ENCODE measurements at places on chromosomes 3 and 15. TPM values are rescaled to one million over a fixed set of nuclear protein-coding genes. Genes with fewer than 3 reads are reported as not detected.
A peak's percentile ranks its signal among the peaks of the same experiment; 100 is the strongest.

Gene GPR87
- not detected for total RNA-seq

Gene TMC3
- total RNA-seq = not detected

Gene TMCO5A
- not detected for total RNA-seq

Gene SLC2A2
- total RNA-seq = not detected

Gene ALDH1L1
- not detected for total RNA-seq

Gene STRIT1
- not detected for total RNA-seq

Gene TGFBR2
- 103 TPM for total RNA-seq

Gene ERICH6
- 0.24 TPM for total RNA-seq

Gene NR1I2
- total RNA-seq = 0.62 TPM

Gene GOLGA6B
- total RNA-seq = 0.70 TPM

Gene NPTN
- total RNA-seq = 40.2 TPM

GRCh38 chr3:128584412-128585020 lies 66.1 kb downstream of the RPN1 start:
- H3K4me3 ChIP-seq = no peak overlapping the region
- H3K27ac ChIP-seq = no peak overlapping the region
- H3K27me3 ChIP-seq = no peaks in the 10 kb centered on the region
- H3K36me3 ChIP-seq = no peaks in the 10 kb centered on the region

DNA sequence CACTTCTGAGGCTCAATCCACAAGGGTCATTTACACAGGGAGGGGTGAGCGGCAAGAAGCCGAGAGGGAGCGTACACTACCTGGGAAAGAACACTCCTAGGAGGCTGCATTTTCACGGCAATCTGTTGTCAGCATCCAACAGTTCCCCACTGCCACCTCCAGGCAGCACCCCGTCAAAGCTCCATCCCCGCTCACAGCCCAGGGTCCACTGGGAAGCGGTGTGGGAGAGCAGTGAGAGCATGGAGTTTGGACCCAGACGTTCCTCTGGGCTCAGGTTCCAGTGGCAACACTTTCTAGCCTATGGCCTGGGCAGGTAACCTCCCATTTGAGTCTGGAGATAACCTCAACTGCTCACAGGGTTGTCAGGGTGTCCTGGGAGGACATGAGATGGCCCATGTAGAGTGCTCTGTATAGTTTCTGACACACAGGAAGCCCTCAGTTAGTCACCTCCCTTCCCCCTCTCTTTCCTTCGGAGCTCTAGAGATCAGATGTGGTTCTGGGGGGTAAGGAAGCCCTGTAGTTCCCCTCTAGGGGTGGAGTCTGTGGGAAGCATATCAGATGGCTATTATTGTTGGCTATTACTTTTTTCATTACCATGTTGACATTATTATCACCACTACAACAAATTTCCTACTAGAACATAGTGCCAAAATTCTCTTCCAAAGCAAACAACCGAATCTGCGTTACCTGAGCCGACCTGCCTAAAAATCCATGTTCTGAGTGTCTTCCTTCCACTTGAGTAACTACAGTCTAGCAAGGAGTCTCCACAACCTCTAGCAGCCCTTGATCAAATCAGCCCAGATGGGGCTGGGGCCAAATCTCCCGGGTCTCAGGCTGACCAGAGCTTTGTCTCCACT lies 29.1 kb downstream of the RUVBL1 start:
- peaks cover 17% of the 10 kb centered on the region for H3K36me3 ChIP-seq
- H3K27ac ChIP-seq = no peak overlapping the region
- H3K27me3 ChIP-seq = no peaks in the 10 kb centered on the region
- H3K4me1 ChIP-seq = no peaks in the 10 kb centered on the region
- H3K4me3 ChIP-seq = no peak overlapping the region

DNA sequence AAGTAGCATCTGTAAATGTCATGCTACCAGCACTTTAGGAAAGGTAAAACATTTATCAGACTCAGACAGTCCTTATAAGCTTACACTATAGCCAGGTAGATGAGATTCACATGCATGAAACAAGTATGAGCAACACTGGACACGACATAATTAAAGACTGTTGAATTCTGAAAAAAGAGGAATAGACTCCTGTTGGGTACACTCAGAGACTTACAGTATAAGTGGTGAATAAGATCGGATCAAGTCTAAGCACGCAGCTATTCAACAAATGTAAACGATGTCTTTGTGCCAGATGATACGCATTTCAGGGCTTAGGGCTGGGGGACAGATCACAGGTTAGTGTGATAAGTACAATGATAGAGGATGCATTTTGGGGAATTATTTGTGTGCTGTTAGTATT lies 43.2 kb upstream of the SPPL2A start:
- no peak for DNase-seq
- no peaks in the 10 kb centered on the region for H3K27me3 ChIP-seq
- no peaks in the 10 kb centered on the region for H3K36me3 ChIP-seq
- H3K4me3 ChIP-seq = no peak overlapping the region

GRCh38 chr3:185402561-185402960 lies 39.6 kb downstream of the MAP3K13 start:
- no peak overlapping the region for H3K27ac ChIP-seq
- DNase-seq = no peak
- no peaks in the 10 kb centered on the region for H3K27me3 ChIP-seq
- H3K36me3 ChIP-seq = no peaks in the 10 kb centered on the region
- H3K4me3 ChIP-seq = no peak overlapping the region
- no peaks in the 10 kb centered on the region for H3K4me1 ChIP-seq

- H3K4me1 ChIP-seq = no peaks in the 10 kb centered on the region
- H3K36me3 ChIP-seq = no peaks in the 10 kb centered on the region
- no peak for DNase-seq
- no peaks in the 10 kb centered on the region for H3K27me3 ChIP-seq
- no peak overlapping the region for H3K4me3 ChIP-seq
Measured at GRCh38 chr15:100853676-100854440, 25.8 kb upstream of the ALDH1A3 start.

GRCh38 chr3:63960048-63960711 lies 48.0 kb upstream of the SCAANT1 start:
- no peak for DNase-seq
- H3K27me3 ChIP-seq = no peaks in the 10 kb centered on the region
- H3K36me3 ChIP-seq = no peaks in the 10 kb centered on the region

- DNase-seq = no peak
- H3K27me3 ChIP-seq = no peaks in the 10 kb centered on the region
- H3K4me1 ChIP-seq = peaks cover 3% of the 10 kb centered on the region
- no peak overlapping the region for H3K27ac ChIP-seq
- no peak overlapping the region for H3K4me3 ChIP-seq
Measured at GRCh38 chr15:68201153-68201878, 3.8 kb downstream of the CALML4 start.

DNA sequence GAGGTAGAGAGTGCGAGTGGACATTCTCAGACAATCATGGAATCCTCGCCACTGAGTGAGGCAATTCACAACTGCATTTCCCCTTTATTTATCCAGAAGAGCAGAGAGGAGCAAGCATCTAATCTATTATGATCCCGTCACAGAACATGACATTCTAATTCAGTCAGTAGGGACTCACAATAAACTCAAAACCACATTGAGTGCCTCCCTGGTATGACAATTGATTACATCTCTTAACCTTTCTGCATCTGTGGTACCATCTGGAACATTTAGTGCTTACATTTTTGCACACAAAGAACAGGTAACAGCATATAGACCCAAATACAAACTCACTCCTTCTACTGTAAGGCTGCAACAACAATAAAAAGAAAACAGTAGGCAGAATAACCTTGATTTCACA lies 517.2 kb downstream of the GBE1 start:
- H3K27me3 ChIP-seq = no peaks in the 10 kb centered on the region
- H3K4me3 ChIP-seq = no peak overlapping the region
- H3K4me1 ChIP-seq = no peaks in the 10 kb centered on the region
- no peak for DNase-seq
- no peaks in the 10 kb centered on the region for H3K36me3 ChIP-seq

DNA sequence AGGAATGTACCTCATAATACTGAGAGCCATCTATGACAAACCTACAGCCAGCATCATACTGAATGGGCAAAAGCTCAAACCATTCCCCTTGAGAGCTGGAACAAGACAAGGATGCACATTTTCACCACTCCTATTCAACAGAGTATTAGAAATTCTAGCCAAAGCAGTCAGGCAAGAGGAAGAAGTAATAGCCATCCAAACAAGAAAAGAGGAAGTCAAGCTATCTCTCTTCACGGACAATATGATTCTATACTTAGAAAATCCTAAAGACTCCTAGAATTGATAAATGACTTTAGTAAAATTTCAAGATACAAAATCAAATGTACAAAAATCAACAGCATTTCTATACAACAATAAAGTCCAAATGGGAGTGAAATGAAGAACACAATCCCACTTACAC lies 30.2 kb downstream of the OCA2 start:
- no peak overlapping the region for H3K4me3 ChIP-seq
- H3K4me1 ChIP-seq = no peaks in the 10 kb centered on the region
- no peaks in the 10 kb centered on the region for H3K27me3 ChIP-seq
- no peak for DNase-seq

DNA sequence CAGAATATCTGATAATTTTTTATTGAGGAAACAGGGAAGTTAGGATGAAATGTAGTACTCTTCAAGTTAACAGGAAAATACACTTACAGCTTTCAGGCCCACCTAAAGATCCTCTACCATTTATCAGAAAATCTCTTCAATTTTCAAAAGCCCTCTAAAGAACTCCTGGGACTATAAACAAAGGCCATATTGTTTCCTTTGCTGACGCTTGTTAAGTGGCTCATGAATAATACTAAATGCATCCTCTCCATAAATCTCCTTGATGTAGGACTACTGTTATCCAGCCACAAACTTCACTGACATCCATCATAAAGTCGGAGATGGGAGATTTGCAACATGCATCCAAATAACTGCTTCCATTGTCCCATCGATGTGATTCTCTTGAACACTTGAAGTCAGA lies 326.5 kb downstream of the ZIC1 start:
- no peak for DNase-seq
- H3K4me3 ChIP-seq = no peak overlapping the region
- no peaks in the 10 kb centered on the region for H3K4me1 ChIP-seq
- no peaks in the 10 kb centered on the region for H3K36me3 ChIP-seq

GRCh38 chr15:68384451-68385239 lies 47.3 kb downstream of the ITGA11 start:
- no peaks in the 10 kb centered on the region for H3K36me3 ChIP-seq
- no peak overlapping the region for H3K27ac ChIP-seq
- H3K4me1 ChIP-seq = peaks cover 4% of the 10 kb centered on the region
- no peak overlapping the region for H3K4me3 ChIP-seq

DNA sequence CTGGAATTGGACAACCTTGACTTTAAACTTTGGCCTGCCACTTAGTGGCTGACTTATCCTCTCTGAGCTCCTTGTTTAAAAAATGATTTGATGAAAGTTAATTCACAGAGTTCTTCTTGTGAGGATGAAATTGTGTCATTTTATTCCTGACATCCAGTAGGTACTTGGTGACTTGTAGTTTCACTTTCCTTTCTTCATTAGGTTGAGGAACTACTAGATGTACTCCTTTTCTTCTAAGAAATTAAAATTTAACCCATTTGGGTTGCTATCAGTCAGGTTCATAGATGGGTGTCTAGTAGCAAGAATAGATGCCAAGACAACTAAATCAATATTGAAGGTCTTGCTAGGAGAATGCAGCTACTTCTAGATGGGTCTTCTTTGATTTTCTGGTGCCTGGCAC lies 5.2 kb downstream of the NR1D2 start:
- H3K4me1 ChIP-seq = peaks cover 31% of the 10 kb centered on the region
- no peak for DNase-seq
- H3K27ac ChIP-seq = peak overlapping the region; percentile 2
- no peak overlapping the region for H3K4me3 ChIP-seq
- peaks cover 10% of the 10 kb centered on the region for H3K36me3 ChIP-seq

- H3K36me3 ChIP-seq = no peaks in the 10 kb centered on the region
- H3K27me3 ChIP-seq = no peaks in the 10 kb centered on the region
- H3K27ac ChIP-seq = no peak overlapping the region
- no peak for DNase-seq
Measured at GRCh38 chr3:64539451-64540196, 148.2 kb downstream of the ADAMTS9 start.

GRCh38 chr15:51623386-51623938 lies 891 bp upstream of the DMXL2 start:
- DNase-seq = no peak
- peak overlapping the region; percentile 35 for H3K27ac ChIP-seq
- H3K27me3 ChIP-seq = no peaks in the 10 kb centered on the region
- H3K36me3 ChIP-seq = peaks cover 9% of the 10 kb centered on the region
- no peaks in the 10 kb centered on the region for H3K4me1 ChIP-seq

DNA sequence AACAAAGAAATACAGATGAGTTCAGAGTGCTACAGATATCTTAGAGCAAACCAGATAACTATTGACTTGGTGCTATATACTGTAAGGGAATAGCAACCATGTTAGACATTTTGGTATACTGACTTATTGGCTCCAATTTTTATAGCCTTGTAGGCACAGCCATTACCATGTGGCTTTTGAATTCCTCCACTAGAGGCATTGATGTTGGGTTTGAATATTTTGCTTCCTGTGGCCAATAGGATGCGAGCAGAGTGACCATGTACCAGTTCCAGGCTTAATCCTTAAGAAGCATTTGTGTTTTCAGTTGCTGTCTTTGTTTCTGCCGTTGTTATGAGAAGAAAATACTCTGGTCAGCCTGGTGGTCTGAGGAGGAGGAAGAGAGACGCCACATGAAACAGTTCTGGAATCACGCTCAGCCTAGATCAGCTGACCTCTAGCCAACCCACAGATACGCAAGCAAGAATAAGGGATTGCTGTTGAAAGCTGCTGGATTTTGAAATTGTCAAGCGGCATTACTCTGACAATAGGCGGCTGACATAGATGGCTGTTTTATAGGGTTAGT lies 109.4 kb upstream of the TNIK start:
- H3K4me3 ChIP-seq = no peak overlapping the region
- H3K4me1 ChIP-seq = no peaks in the 10 kb centered on the region
- no peaks in the 10 kb centered on the region for H3K27me3 ChIP-seq
- no peaks in the 10 kb centered on the region for H3K36me3 ChIP-seq

DNA sequence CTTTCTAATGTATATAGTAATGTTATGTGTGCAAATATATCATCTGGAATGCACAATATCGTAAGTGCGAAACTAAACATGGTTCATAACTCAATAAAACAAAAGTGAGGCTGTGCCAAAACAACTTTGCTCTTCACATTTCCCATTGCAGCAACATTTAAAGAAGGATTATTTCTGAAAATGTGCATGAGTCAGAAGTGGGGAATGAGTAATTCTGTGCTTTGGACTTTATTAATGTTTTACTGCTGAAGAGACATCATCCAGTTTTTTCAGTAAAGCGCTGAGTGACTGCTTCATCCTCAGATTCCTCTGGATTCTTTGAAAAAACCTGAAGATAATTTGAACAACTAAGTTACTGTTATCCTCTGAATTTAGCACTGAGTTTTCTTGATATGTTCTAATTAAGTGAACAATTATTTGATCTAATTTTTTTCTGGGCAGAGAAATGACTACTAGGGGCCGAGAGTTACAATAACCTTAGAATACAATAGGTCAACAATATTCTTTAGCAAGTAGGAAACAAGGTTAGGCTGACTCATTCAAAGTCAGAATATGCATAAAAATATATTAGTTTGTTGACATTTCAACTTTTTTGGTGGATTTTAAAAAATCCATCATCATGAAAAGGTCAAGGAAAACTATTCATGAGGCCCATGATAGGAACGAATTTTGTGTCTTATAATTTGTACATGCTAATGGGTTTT lies 20.0 kb upstream of the PLCL2 start:
- H3K27ac ChIP-seq = no peak overlapping the region
- no peak overlapping the region for H3K4me3 ChIP-seq

GRCh38 chr15:67085818-67086636 lies 20.6 kb downstream of the SMAD3 start:
- no peak overlapping the region for H3K27ac ChIP-seq
- H3K36me3 ChIP-seq = no peaks in the 10 kb centered on the region
- no peak for DNase-seq
- peak overlapping the region; percentile 14 for H3K4me3 ChIP-seq
- H3K27me3 ChIP-seq = no peaks in the 10 kb centered on the region

All from naive thymus-derived CD4-positive, alpha-beta T cell (primary cell).